ENCODE measurements at places on chromosomes 4 and X.

- DNase-seq: no peak
Observed at GRCh38 chr4:10117359-10118047, 904 bp upstream of the WDR1 start.

- DNase-seq: no peak
Observed at GRCh38 chr4:8279321-8280157, 10.0 kb downstream of the HTRA3 start.

GRCh38 chr4:22356987-22357596 lies 158.8 kb downstream of the ADGRA3 start:
- no peak for DNase-seq

DNA sequence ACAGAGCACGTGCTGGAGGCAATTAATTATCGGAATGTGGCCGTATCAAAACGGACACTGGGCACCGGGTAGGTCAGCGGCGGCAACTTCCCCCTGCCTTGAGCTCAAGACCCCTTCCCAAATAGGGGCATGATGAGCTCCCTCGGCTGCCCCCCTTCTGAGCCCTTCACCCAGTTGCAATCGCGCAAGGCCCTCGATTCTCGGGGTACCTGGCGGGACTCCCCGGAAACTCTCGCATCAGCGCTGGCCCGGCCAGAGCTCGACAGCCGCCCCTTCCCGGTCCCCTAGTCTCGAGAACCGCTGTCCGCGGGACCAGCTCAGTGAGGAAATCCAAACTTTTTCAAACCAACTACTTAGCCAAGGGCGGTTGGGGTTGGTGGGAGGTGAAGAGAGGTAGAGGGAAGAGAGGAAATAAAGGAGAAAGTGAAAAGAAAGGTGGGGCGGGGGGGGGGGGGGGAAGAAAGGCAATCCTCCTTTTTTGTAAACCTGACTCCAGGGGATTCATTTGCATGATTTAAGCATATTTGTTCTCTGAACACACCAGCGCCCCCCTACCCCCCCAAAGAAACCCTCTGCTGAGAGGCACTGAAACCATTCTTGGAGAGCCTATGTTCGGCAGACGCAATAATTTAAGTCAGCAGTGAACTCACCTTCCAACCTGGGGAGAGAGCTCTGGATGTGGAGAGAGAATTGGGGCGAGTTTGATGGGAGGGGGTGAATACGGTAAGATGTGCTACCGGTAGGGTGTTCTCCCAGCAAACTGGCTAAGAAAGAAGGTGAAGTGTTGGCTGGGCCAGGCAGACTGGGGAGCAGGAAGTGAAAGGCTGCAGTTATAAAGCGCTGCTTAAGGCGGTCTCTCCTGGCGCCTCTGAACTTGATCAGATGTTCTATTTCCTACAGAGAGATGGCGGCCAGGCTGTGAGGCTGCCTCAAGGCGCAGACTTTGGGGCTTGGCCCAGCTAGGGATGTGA lies 2.0 kb upstream of the ZIC3 start:
- no peak for DNase-seq

DNA sequence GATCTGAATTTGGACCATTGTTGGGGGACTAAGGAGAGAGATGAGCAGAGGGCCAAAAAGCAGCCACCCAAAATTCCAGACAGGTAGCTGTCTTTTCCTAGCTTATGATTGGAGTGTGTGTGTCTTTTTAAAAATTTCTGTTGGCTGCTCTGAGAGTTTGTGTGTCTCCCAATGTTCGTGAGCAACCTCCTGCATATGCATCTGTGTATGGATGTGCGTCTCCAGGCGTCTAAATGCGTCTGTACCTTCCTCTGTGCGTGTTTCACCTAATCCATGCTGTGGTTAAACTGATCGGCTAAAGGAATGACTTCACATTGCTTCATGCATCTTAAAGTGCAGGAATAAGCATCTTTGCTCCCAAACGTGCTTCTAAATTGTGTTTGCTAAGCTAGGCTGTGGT lies 65.5 kb upstream of the LAS1L start:
- no peak for DNase-seq

- DNase-seq: no peak
Observed at GRCh38 chr4:96108146-96108545, 268.3 kb downstream of the PDHA2 start.

DNA sequence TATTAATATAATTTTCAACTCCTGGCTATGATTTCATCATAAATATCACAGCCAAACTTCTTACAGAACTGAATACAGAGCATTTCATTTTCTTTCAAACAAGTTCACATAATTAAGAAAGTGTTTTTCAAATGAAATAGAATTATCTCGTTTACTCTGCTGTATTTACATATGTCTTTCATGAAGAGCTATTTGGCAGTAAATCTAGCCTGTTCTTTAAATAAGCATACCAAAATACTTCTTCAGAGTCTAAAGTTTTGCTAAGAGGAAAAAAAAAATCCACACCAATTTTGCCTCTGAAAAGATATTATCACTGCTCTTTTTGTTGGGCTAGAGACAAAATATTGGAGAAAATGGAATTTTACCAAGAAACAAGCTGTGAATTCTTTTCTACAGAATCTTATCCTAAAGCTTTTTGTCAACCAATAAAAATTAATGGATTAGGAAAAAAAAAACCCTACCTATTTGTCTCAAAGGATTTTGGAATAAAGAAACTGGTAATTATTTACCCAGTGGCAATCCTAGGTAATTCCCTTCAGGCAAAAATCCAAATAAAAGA lies 287.9 kb upstream of the NR3C2 start:
- no peak for DNase-seq

DNA sequence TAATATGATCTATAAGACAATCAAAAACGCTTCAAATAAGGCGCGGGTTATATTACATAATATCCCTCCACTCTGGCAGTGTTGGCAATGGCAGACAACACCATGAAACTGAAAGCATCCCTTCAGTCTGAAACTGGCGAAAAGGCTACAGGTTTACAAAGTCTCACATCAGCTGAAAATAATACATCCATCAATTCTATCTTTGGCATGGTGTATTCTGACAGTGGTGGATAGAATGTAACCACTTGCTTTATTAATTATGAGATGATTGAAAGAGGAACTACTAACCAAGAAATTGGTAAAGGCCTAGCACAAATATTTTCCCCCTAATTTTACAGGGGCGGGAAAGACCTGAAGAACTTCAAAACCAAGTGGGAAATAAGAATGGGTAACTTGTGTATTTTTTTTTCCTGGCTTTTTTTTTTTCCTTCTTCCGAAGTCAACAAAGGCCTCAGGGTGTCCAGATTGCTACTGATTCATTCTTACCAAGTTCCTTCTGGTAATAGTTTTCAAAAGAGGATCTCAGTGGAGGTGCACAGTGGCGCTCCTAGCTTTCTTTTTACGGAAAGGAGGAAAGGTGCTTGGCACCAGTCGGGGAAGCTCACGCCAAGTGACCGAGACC lies 728 bp downstream of the UBA6 start:
- no peak for DNase-seq

DNA sequence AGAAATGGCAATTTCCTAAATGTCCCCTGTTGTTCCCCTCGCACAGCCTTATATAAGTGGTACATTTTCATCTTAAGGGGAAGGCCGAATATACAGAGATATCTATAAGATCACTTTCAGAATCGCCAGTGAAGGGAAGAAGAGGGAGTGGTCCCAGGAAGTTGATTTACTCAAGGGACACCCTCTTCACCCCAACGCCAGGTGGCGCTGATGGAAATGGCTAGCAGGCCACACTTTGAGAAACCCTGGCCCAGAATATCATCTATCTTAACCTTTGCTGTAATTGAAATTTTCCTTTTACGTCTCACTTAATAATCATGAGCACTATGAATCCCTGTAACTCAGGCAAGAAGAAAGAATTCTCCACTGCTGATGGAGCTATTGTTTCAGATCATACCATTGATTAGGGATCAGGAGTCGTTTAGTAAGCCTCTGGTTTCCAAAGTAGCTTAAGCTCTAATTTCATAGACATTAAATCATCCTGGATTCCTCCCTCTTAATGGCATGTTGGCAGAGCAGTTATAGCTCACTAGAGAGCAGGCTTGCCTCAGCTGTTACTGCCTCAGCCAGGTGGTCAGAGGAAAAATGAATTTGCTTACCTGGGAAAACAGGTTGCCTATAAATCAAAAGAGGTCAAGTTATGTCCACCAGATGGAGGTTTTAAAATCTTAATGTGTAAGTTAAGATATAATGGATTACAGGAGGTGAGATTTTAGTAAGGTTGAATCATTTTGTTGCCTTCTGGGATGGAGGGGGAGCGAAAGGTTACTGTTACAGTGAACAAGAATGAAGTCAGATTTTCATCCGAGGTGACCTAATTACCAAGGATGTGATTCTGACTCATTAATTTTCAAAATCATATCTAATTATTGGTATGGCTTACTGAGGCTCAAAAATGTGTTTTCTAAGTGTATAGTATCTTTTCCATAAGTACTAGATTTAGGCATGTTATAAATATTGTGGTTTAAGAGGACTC lies 941.2 kb upstream of the TENM3 start:
- no peak for DNase-seq

DNA sequence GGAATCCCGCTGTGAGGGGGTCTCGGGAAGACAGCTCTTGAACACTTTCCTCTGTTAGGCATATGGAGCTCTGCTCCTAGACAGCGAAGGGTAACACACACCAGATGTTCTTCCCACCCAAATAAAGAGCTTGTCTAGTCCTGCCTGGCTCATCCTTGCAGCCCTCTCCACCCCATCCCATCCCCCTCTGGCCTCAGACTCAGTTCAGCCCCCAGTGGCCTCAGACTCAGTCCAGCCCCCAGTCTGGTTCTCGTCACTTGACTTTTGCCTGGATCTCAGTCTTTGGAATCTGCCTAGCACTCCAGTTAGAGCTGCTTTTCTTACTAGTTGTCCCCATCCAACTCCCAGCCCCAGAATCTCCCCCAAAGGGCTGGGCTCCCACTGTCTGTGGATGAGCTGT lies 14.9 kb downstream of the RAB33A start:
- DNase-seq: no peak

DNA sequence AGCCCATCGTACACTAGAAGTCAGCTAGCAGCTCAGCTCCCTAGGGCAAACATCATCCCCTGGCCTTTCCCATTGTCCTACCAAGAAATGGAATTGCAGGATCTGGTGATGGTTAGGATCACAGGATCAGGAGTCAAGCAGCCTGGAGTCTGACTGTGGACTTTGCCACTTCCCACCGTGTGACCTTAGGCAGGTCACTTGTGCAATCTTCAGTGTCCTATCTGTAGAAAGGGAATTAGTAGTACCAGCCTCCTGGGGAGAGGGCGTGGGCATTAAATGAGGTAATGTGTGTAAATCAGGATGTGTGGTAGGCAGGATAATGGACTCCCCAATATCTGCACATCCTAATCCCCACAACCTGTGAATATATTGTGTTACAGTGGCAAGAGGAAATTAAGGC lies 38.6 kb upstream of the APLN start:
- no peak for DNase-seq

GRCh38 chr4:101886826-101887225 lies 96.3 kb downstream of the BANK1 start:
- DNase-seq: no peak

GRCh38 chr4:55069248-55069647 lies 56.1 kb downstream of the KDR start:
- no peak for DNase-seq

DNA sequence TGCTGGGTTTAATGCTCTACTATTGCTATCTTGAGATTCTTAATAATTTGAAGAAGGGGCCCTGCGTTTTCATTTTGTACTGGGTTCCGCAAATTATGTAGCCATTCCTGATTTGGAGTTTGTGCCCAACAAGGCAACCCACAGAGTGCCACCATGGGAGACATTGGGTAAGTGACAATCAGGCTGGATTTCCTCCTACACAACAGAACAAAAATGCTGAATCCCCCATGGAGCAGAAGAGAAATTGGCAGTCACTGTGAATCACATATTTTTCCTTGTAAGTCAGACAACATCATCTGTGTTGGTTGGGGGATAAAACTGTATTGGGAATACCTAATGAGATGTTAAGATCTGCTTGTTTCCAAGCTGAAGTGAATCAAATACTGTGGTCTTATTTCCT lies 80.9 kb downstream of the CNGA2 start:
- no peak for DNase-seq

DNA sequence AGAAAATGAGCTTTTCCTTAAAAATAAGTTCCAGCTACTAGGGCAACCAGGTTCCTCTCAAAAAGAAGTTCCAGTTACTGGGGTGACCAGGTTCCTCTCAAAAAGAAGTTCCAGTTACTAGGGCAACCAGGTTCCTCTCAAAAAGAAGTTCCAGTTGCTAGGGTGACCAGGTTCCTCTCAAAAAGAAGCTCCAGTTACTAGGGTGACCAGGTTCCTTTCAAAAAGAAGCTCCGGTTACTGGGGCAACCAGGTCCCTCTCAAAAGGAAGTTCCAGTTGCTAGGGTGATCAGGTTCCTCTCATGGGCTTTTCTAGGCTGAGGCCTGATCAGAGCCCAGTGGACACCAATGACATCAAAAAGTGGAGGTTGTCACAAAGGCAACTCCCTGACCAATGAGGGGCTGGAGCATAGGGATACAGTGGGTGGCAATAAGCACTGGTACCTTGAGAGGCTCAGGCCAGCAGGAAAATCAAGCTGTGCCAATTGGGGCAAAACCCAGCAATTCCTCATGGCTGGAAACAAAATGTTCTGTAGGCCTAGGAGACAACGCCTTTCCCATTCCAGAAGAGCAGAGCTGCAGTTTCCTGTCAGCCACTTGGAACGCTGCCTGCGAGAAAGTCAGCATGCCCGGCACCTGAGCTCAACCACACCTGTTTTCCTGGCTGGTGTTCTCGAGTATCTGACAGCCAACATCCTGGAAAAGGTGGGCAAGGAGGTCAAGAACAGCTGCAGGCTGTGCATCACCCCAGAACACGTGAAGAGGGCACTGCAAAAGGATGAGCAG lies 12.3 kb upstream of the SYTL5 start:
- no peak for DNase-seq

GRCh38 chr4:167265231-167265630 lies 30.9 kb upstream of the SPOCK3 start:
- DNase-seq: no peak

- no peak for DNase-seq
Observed at GRCh38 chr4:3523628-3524221, 8.5 kb downstream of the LRPAP1 start.

Measured in stimulated activated CD4-positive, alpha-beta T cell treated with anti-CD3 and anti-CD28 coated beads, Interleukin-4, amount 100 ng/mL, for 24 hours (primary cell).